Adrenal gland (tissue), 19 donors: ENCODE measurements at places on chromosomes 11 and 22.

DNA sequence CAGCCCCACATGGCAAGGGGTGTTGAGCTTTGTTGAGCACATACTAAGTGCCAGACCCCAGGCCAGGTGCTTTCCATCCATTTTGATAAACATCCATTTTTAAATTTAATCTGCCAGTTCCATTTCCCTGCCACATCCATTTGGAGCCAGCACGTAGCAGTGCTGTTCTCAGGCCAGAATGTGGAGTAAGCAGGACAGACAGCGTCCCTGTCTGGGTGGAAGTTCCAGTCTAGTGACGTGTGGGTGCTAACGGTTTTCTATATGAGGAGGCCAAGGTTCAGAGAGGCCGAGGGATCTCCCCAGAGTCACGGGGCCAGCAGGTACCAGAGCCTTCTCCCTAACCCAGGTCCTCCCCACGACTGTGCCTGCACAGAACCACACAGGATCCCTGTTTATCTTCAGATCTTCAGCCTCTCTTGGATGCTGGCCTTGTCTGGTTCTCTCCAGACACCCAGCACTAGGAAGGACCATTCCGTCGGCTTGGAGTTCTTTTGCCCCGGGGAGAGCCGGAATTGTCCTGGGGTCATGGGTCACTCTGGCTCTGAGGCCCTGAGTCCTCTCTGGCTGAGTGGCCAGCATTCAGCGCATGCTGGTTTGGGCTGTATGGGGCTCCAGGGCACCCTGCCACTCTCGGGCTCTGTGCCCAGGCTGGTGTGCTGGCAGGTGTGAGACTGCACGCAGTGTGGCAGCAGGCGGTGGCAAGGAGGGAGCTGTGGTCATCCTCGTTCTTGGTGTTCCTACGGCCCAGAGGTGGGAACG, 63.6 kb upstream of the PPARA start:
- peak overlapping the region; percentile 100 for H3K27ac ChIP-seq
- no peaks in the 10 kb centered on the region for H3K27me3 ChIP-seq
- H3K36me3 ChIP-seq = peaks cover 26% of the 10 kb centered on the region
- DNase-seq = peak; percentile 48

DNA sequence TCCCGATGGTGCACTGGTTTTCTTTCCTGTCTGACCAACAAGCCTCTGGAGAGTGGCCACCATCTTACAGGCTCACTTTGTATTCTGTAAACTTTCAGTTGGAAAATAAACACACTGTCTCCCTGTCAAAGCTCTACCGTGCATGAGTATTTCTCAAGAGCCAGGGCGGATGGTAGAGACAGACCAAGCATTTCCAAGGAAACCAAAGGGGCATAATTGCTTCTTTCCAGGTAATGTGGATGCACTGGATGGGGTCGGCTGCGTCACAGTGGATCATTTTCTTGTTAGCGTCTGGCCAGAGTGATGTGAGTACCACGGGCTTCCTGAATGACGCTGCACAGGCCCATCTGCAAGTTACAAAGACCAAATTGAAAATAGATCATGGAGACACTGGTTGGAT, 5.1 kb upstream of the SEZ6L start:
- no peak overlapping the region for H3K27ac ChIP-seq
- H3K4me3 ChIP-seq = no peak overlapping the region
- peaks cover 10% of the 10 kb centered on the region for H3K27me3 ChIP-seq
- no peak for DNase-seq
- H3K36me3 ChIP-seq = no peaks in the 10 kb centered on the region

GRCh38 chr11:115700496-115700895, 196.3 kb upstream of the CADM1 start:
- no peak overlapping the region for H3K27ac ChIP-seq
- no peak overlapping the region for H3K4me3 ChIP-seq
- DNase-seq = no peak
- H3K27me3 ChIP-seq = no peaks in the 10 kb centered on the region
- no peaks in the 10 kb centered on the region for H3K36me3 ChIP-seq

DNA sequence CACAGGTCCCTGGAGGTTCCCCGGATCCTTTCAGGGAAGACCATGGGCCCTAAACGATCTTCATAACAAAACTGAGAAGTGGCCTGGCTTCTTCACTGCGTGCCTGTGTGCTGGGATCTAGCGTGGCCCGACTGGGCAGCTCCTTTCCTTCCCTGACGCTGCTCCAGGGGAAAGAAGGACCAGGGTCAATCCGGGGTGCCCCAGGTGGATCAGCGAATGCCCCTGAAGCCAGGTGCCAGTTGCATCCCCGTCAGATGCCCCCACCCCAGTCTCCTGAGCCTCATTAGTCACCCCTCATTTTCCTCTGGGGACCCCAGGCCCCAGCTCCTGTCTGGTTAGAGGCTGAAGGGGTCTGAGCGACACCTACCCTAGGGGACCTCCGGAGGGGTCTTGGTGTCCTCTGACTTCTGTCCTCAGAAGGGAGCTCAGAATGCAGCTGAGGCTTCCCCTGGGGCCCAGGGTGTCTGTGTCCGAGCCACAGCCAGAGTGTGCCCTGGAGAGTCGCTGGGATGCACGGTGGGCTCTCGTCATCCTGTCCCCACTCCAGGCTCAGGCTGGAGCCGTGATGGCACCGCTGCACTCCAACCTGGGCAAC, 18.7 kb upstream of the MUC6 start:
- no peak overlapping the region for H3K4me3 ChIP-seq
- no peaks in the 10 kb centered on the region for H3K4me1 ChIP-seq
- no peak overlapping the region for H3K27ac ChIP-seq
- H3K36me3 ChIP-seq = no peaks in the 10 kb centered on the region
- no peak for DNase-seq

DNA sequence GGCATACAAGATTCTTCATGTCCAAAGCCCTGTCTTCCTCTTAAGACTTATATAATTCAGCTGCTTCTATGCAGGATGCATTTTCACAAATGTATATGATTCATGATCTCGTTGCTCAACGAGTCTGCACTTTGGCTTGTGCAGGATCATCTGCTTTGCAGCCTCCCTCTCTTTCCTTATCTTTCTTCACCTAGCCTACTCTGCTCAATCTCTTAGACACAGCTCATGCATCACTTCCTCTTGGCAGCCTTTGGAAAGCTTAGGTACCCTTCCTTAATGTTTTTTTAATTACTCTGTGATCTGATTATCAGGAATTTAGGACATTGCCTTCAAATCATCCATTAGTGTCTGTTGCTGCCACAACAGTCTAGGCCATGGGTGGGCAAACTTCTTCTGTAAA, 673.8 kb downstream of the NELL1 start:
- H3K4me1 ChIP-seq = no peaks in the 10 kb centered on the region
- H3K27ac ChIP-seq = no peak overlapping the region
- no peak overlapping the region for H3K4me3 ChIP-seq
- no peaks in the 10 kb centered on the region for H3K36me3 ChIP-seq

DNA sequence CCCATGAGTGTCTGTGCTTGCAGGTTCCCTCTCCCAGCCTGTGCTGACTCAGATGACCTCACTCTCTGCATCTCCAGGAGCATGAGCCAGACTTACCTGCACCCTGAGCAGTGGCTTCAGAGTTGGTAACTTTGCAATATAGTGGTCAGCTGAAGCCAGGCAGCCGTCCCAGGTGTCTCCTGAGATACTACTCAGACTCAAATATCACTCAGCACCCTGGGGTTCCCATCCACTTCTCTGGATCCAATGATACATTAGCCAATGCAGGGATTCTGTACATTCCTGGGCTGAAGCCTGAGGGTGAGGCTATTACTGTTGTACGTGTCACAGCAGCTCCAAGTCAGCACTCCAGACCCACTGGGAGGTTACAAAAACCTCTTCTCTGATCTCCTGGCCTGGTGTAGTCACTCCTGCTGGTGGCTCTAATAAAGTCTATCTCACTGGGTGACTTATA, 87.8 kb upstream of the TOP3B start:
- DNase-seq = no peak
- no peak overlapping the region for H3K4me3 ChIP-seq
- no peaks in the 10 kb centered on the region for H3K27me3 ChIP-seq
- no peaks in the 10 kb centered on the region for H3K36me3 ChIP-seq
- no peaks in the 10 kb centered on the region for H3K4me1 ChIP-seq

DNA sequence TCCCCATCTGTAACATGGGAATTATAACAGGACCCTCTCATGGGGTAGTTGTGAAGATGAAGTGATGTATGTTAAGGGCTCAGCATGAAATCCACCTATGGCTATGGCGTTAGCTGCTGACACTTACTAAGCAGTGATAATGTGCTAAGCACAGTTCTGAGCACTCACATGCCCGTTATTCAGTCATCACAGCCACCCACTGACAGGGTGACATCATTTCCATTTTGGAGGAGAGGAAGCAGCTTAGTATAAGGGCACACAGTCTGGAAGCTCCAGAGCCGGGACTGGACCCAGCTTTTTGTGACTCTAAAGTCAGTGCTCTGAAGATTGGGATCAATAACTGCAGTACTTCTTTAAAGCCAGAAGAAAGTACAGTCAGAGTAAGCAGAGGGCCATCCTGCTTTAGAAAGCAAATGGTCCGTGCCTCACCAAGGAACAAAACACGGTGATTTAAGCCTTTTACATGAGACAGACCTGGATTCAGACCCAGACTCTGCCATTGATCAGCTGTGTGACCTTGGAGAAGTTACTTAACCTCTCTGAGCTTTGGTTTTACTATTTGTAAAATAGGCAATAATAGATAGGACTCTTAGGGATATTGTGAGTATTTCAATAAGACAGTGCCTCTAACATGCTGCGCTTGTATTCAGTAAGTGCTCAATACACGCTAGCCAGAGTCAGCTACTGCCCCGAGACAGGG, 61.5 kb downstream of the SGSM1 start:
- H3K4me3 ChIP-seq = no peak overlapping the region
- no peaks in the 10 kb centered on the region for H3K4me1 ChIP-seq
- no peak for DNase-seq
- H3K27me3 ChIP-seq = no peaks in the 10 kb centered on the region
- no peaks in the 10 kb centered on the region for H3K36me3 ChIP-seq
- no peak overlapping the region for H3K27ac ChIP-seq

GRCh38 chr11:126841999-126842398, 158.6 kb downstream of the KIRREL3 start:
- no peak overlapping the region for H3K4me3 ChIP-seq
- H3K4me1 ChIP-seq = no peaks in the 10 kb centered on the region
- H3K36me3 ChIP-seq = no peaks in the 10 kb centered on the region
- H3K27ac ChIP-seq = no peak overlapping the region

DNA sequence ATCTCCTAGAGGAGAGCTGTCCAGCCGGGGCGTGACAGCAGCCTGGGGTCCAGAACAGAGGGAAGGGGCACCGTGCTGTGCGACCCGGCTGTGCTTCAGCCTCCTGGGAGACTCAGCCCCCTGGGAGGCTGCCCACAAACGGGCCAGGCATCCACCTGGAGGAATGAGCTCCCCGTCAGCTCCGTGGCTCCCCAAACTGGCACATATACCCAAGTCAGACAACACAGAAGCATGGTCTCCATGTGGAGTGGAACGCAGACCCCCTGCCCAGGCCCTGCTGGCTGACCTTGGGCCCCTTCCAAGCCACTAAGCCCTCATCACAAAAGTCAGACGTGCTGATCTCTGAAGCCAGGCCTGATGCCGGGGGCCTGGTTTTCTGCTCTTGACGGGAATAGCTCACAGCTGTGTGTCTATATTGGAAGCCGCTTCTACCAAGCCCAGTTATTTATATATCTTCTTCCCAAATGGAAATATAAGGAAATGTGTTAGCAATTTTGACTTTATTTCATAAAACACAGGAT, 91.7 kb downstream of the BRD1 start:
- peaks cover 22% of the 10 kb centered on the region for H3K27me3 ChIP-seq
- H3K27ac ChIP-seq = no peak overlapping the region
- H3K4me1 ChIP-seq = no peaks in the 10 kb centered on the region
- no peaks in the 10 kb centered on the region for H3K36me3 ChIP-seq
- no peak for DNase-seq

- H3K27ac ChIP-seq = no peak overlapping the region
- no peaks in the 10 kb centered on the region for H3K36me3 ChIP-seq
- H3K4me1 ChIP-seq = no peaks in the 10 kb centered on the region
- no peak for DNase-seq
These were observed 548.2 kb downstream of the NTM start for GRCh38 chr11:131918663-131919062.

GRCh38 chr22:48486134-48486532, 1341.5 kb downstream of the BRD1 start:
- H3K27ac ChIP-seq = no peak overlapping the region
- no peak overlapping the region for H3K4me3 ChIP-seq
- H3K27me3 ChIP-seq = peaks cover 28% of the 10 kb centered on the region
- no peak for DNase-seq

DNA sequence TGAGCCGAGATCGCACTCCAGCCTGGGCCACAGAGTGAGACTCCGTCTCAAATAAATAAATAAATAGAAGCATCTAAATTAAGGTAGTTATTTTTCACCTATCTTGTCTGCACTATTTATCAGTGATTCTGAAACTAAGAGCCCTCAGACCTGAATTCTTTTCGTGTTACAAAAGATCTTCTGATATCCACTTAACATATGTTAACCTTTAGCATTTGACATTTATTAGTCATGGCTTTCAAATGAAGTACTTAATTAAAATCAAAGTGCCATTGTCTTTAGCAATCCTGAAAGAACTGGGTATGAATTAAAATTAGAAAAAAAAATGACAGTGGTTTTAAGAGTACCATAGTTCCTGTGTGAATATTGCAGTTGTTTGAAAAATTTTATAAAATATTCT, 99.1 kb upstream of the TIMP3 start:
- H3K27ac ChIP-seq = no peak overlapping the region
- DNase-seq = no peak
- no peaks in the 10 kb centered on the region for H3K4me1 ChIP-seq
- H3K36me3 ChIP-seq = no peaks in the 10 kb centered on the region

GRCh38 chr22:43471606-43472135, 59.9 kb downstream of the MPPED1 start:
- peaks cover 5% of the 10 kb centered on the region for H3K27me3 ChIP-seq
- no peaks in the 10 kb centered on the region for H3K4me1 ChIP-seq
- H3K27ac ChIP-seq = no peak overlapping the region
- DNase-seq = no peak
- no peaks in the 10 kb centered on the region for H3K36me3 ChIP-seq

- peaks cover 6% of the 10 kb centered on the region for H3K4me1 ChIP-seq
- H3K4me3 ChIP-seq = no peak overlapping the region
- no peaks in the 10 kb centered on the region for H3K27me3 ChIP-seq
- no peaks in the 10 kb centered on the region for H3K36me3 ChIP-seq
- H3K27ac ChIP-seq = no peak overlapping the region
These were observed 30.3 kb upstream of the PRR5 start for GRCh38 chr22:44671742-44672141.

GRCh38 chr22:45268167-45268957, 16.4 kb upstream of the UPK3A start:
- no peaks in the 10 kb centered on the region for H3K27me3 ChIP-seq
- peak overlapping the region; percentile 56 for H3K4me3 ChIP-seq

GRCh38 chr11:100671471-100671870, 15.6 kb upstream of the ARHGAP42 start:
- no peaks in the 10 kb centered on the region for H3K4me1 ChIP-seq
- H3K4me3 ChIP-seq = no peak overlapping the region
- DNase-seq = no peak
- H3K27me3 ChIP-seq = no peaks in the 10 kb centered on the region
